ENCODE measurements at places on chromosomes 11 and 22. TPM values are rescaled to one million over a fixed set of nuclear protein-coding genes. Genes with fewer than 3 reads are reported as not detected.

DNA sequence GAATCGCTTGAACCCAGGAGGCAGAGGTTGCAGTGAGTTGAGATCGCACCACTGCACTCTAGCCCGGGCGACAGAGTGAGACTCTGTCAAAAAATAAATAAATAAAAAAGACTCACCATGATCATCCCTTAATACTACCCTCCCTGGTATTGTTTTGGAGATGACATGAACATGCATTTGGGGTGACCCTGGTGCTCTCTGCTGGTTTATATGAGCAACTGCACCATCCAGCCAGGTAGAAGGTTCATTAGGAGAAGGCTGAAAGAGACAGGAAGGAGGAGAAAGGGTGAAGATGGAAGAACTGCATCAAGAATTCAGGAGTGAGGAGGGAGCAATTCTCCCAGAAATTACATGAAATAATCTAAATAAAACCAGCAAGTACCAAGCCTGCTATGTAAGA is 37.8 kb downstream of the SLC5A1 start:
- H3K27me3 ChIP-seq, result peaks cover 20% of the 10 kb centered on the region
- H3K27ac ChIP-seq, result no peak overlapping the region
- no peak for DNase-seq
- peaks cover 8% of the 10 kb centered on the region for H3K4me1 ChIP-seq
- no peak overlapping the region for H3K4me3 ChIP-seq
- no peaks in the 10 kb centered on the region for H3K36me3 ChIP-seq

DNA sequence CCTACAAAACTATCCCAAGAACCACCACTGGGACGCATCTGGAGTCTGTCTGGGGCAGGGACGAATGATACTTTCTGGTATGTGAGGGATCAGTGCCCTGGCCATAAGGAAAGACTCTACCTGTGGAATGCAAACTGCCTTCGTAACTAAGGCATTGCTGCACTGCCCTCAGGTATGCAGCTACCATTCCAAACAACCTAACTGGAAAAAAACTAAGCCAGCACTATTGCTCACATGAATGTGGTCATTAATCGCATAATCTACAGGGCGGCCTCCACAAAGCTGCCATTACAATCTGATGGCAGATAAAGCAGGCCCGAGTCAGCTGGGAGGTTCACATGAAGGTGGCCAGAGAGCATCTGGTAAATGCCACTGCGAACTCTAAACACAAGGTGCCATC is 3.9 kb downstream of the PACSIN2 start:
- H3K4me3 ChIP-seq, result no peak overlapping the region
- no peak overlapping the region for H3K27ac ChIP-seq
- H3K4me1 ChIP-seq, result peaks cover 42% of the 10 kb centered on the region
- no peaks in the 10 kb centered on the region for H3K36me3 ChIP-seq
- no peak for DNase-seq
- H3K27me3 ChIP-seq, result no peaks in the 10 kb centered on the region

GRCh38 chr11:75840522-75840921 is 25.5 kb downstream of the UVRAG start:
- H3K27ac ChIP-seq, result no peak overlapping the region
- no peak overlapping the region for H3K4me3 ChIP-seq
- no peaks in the 10 kb centered on the region for H3K27me3 ChIP-seq
- H3K36me3 ChIP-seq, result no peaks in the 10 kb centered on the region

DNA sequence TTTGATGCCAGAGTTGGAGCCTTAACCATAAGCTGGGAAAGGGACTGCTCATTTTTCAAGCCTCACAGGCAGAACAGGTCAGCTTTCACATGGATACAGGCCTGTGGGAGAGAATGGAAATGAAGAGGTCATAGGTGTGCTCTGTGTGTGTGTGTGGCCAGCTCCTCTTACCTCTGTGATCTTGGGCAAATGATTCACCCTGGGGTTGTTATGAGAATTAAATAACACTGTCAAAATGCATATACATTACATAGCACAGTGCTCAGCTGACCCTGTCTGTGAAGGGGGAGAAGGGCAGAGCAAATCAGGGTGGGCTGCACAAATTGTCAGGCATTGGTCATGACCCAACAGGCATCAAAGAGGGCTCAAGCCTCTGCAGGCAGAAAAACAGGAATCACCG is 372.5 kb downstream of the TENM4 start:
- no peak overlapping the region for H3K4me3 ChIP-seq
- H3K4me1 ChIP-seq, result peaks cover 8% of the 10 kb centered on the region
- no peaks in the 10 kb centered on the region for H3K27me3 ChIP-seq
- DNase-seq, result no peak
- H3K36me3 ChIP-seq, result no peaks in the 10 kb centered on the region
- H3K27ac ChIP-seq, result no peak overlapping the region

The CARD18 gene
- not detected for total RNA-seq

- no peaks in the 10 kb centered on the region for H3K4me1 ChIP-seq
- no peak overlapping the region for H3K4me3 ChIP-seq
- DNase-seq, result no peak
- no peak overlapping the region for H3K27ac ChIP-seq
These were observed 11.1 kb upstream of the CSF2RB start for GRCh38 chr22:36902143-36902926.

DNA sequence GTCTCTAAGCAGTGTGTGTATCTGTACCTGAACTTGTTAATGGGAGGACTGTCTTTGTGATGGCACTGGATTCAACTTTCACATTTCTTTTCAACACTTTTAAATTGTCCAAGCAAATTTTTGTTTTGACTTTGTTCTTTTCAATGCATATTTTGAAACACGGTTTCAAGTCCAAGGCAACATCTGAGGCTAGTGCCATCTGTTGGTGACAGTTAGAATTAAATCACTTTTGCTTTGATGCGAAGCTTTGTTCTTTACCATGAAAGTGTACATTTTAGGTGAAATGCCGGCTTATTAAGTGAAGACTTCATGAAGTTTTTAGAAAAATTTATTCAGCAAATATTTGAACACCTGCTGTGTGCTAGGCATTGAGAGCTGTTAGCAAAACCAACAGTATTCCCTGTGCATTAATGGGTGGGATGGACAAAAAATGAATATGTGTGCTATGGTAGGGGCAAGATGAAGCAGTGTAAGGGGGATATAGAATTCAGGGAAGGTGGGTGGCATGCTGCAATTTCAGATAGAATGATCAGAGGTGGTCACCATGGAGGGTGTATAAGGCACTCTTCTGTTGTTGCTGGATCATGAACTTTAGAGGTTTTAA is 70.2 kb downstream of the DDX10 start:
- H3K27ac ChIP-seq, result no peak overlapping the region
- DNase-seq, result no peak
- no peak overlapping the region for H3K4me3 ChIP-seq

DNA sequence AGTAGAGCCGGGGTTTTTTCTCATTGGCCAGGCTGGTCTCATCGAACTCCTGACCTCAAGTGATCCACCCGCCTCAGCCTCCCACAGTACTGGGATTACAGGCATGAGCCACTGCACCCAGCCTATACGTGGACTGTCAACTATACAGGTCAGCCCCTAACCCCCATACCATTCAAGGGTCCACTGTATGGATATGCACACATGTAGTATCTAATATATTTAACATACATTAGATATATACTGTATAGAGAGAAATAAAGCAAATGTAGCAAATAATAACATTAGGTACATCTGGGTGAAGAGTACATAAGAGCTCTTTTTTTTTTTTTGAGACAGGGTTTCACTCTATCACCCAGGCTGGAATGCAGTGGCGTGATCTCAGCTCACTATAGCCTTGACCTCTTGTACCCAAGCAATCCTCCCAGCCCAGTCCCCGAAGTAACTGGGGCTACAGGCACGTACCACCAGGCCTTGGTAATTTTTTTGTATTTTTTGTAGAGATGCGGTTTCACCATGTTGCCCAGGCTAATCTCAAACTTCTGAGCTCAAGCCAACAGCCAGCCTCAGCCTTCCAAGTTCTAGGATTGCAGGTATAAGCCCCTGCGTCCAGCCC is 1.5 kb upstream of the ATP5MGL start:
- H3K27ac ChIP-seq, result peak overlapping the region; percentile 96
- H3K27me3 ChIP-seq, result no peaks in the 10 kb centered on the region
- peaks cover 4% of the 10 kb centered on the region for H3K36me3 ChIP-seq
- peaks cover 78% of the 10 kb centered on the region for H3K4me1 ChIP-seq

- DNase-seq, result no peak
- H3K4me1 ChIP-seq, result no peaks in the 10 kb centered on the region
- H3K27me3 ChIP-seq, result peaks cover 15% of the 10 kb centered on the region
- no peak overlapping the region for H3K4me3 ChIP-seq
These were observed 117.7 kb downstream of the WT1 start for GRCh38 chr11:32317643-32318042.

- peaks cover 92% of the 10 kb centered on the region for H3K27me3 ChIP-seq
- no peaks in the 10 kb centered on the region for H3K36me3 ChIP-seq
- H3K4me1 ChIP-seq, result peaks cover 38% of the 10 kb centered on the region
- no peak overlapping the region for H3K4me3 ChIP-seq
These were observed 1.9 kb upstream of the DBX1 start for GRCh38 chr11:20161923-20162744.

GRCh38 chr11:58688789-58689503 is 42.8 kb downstream of the GLYAT start:
- no peak overlapping the region for H3K4me3 ChIP-seq
- H3K36me3 ChIP-seq, result no peaks in the 10 kb centered on the region
- no peaks in the 10 kb centered on the region for H3K4me1 ChIP-seq
- H3K27ac ChIP-seq, result no peak overlapping the region
- H3K27me3 ChIP-seq, result peaks cover 9% of the 10 kb centered on the region
- no peak for DNase-seq

GRCh38 chr22:47155131-47155885 is 392.9 kb downstream of the TBC1D22A start:
- H3K27me3 ChIP-seq, result no peaks in the 10 kb centered on the region
- H3K4me3 ChIP-seq, result no peak overlapping the region
- no peak overlapping the region for H3K27ac ChIP-seq
- peaks cover 2% of the 10 kb centered on the region for H3K36me3 ChIP-seq

DNA sequence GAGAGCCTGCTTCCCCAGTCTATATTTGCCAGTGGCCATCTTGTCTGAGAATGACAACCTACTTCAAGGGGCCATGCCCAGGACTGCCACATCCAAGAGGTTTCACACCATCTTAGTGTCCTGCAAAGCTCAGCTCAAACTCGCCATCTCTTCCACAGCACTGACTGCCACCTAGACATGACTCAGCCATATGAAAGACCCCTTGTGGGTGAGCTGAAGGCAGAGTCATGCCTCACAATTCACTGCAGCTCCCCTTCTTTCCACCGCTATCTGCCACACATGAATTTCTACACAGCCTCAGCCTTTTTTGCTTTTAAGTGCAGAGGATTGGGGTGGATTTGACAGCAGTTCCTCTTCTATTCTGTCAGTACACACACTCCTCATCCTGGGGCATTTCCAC is 127.5 kb downstream of the GALNT18 start:
- H3K27ac ChIP-seq, result no peak overlapping the region
- peaks cover 2% of the 10 kb centered on the region for H3K36me3 ChIP-seq
- H3K27me3 ChIP-seq, result no peaks in the 10 kb centered on the region
- DNase-seq, result no peak
- H3K4me1 ChIP-seq, result no peaks in the 10 kb centered on the region
- H3K4me3 ChIP-seq, result no peak overlapping the region

The GVQW3 gene
- total RNA-seq, result 4.2 TPM

- peaks cover 24% of the 10 kb centered on the region for H3K27me3 ChIP-seq
- H3K4me3 ChIP-seq, result no peak overlapping the region
- no peak for DNase-seq
- peaks cover 8% of the 10 kb centered on the region for H3K4me1 ChIP-seq
- H3K36me3 ChIP-seq, result peaks cover 3% of the 10 kb centered on the region
- H3K27ac ChIP-seq, result no peak overlapping the region
These were observed 30.0 kb upstream of the SYT7 start for GRCh38 chr11:61610905-61611304.

The SPDYC gene
- total RNA-seq, result not detected

The KDM4E gene
- total RNA-seq, result not detected

DNA sequence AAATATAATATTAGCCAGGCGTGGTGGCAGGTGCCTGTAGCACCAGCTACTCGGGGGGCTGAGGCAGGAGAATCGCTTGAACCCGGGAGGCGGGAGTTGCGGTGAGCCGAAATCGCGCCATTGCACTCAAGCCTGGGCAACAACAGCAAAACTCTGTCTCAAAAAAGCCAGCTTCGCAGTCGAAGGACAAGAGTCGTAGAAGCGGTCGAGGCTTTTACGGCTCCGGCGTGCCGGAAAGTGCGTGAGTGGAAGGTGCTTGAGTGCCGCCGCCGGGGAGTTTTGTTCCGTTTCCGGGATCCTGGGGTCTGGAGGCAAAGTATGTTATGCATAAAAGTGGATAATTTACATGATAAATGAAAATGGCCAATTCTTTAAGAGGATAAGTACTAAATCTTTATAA is 43.6 kb downstream of the SYN3 start:
- H3K4me1 ChIP-seq, result no peaks in the 10 kb centered on the region
- no peak overlapping the region for H3K27ac ChIP-seq
- peaks cover 17% of the 10 kb centered on the region for H3K27me3 ChIP-seq
- H3K36me3 ChIP-seq, result no peaks in the 10 kb centered on the region
- no peak overlapping the region for H3K4me3 ChIP-seq

DNA sequence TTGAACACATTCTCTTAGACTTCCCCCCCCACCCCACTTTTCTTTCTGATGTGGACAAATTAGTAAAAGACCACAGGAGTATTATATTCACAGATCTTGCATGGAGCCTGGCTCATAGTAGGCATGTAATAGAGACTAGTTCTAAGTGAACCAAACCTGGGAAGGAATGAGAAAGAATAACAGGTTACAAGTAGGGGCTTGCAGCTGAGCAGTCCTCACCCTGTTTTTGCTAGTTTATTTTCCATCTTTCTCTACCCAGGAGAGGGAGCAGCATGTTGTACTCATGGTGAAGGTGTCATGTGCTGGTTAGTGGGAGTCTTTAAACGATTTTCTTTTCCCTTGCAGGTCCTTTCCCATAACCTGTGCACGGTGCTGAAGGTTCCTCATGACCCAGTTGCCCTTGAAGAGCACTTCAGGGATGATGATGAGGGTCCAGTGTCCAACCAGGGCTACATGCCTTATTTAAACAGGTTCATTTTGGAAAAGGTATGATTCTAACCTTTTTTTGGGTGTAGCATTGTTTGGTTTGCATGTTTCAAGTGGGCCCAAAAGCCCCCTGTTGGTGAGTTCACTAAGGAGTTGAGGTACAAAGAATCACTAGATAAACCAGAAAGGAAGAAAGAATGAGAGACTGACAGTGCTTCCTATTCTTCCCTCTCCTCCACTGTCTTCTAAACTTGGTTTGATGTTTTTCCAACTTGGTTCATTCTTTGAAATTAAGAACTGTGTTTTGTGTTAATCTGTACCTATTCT is 30.1 kb downstream of the SWAP70 start:
- no peak overlapping the region for H3K27ac ChIP-seq
- H3K4me1 ChIP-seq, result peaks cover 17% of the 10 kb centered on the region
- H3K27me3 ChIP-seq, result no peaks in the 10 kb centered on the region
- H3K4me3 ChIP-seq, result no peak overlapping the region

Data from osteocyte (in vitro differentiated cells).